ENCODE measurements at places on chromosomes 6 and 20.
A peak's percentile ranks its signal among the peaks of the same experiment; 100 is the strongest.

DNA sequence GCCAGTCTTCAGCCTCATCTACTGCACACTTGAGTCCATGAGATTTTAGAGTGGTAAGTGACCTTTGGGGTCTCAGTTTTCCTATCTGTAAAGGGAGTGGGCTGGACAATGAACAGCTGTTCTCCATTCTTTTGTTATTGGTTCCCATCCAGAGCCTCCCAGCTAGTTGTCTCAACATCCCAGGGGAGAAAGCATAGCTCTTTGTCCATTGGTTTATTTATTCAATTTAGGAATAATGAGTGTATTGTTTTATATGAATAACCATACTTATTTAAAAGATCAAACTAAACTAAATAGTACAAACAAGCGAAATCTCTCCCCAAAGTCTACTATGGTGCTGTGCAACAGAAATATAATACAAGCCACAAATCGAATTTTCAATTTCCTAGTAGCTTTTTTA lies 13.7 kb downstream of the PIGT start:
- DNase-seq = no peak

DNA sequence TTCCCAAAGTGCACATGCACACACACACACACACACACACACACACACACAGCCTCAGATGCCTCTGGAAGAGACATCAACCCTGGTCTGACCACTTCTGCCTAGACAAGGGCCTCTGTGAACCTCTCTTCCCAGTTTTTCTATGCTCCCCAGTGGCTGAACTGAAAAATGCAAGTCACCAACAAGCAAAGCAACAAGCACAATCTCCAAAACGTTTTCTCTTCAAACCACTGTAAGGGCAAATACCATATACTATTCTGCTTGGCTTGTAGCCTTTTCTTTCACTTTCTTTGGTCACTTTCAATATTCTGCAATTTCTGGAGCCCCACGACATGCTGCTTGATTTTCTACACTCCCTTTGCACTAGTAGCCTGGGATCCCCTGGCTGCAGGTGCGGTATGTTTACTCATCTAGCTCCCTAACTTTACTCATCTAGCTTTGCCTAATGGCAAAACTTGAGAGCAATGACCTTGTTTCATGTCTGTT lies 121.4 kb upstream of the DST start:
- DNase-seq = no peak

- no peak for DNase-seq
These were observed 65.3 kb downstream of the PSMB1 start for GRCh38 chr6:170487707-170488329.

DNA sequence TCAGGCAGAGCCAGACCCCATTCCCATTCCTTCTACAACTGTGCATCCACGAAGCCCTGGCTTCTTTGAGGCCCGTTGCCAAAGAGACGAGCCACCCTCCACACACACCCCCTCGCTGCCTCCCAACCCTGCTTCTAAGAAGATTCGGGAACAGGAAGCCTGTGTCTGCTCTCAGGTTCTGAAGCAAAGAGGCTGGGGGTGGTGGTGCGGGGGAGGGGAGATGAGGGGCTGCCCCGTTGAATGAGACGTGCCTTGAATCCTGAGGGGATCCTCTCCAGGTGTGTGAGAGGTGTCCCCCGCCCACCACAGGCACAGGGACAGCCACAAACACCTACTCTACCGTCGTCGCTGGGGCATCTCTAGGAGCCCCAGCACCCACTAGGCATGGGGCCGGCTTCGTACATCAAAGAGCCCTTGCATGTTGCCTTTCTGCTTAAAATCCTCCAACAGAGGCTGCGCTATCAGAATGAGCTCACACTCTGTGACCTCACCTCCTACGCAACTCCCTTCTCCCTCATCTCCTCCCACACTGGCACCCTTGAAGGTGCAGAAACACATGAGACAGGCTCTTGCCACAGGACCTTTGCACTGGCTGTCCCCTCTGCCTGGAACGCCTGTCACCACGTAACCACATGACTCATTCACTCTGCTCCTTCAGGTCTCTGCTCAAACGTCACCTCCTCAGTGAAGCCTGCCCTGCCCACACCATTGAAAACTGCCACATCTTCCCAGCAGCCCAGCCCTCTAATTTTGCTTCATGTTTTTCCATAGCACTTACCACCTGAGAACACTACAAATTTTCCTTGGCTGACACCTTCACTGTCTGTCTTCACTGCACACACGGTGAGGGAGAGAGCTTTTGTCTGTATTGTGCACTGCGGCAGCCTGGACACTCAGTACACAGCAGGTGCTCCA lies 58.5 kb downstream of the PREX1 start:
- DNase-seq = peak; percentile 34

DNA sequence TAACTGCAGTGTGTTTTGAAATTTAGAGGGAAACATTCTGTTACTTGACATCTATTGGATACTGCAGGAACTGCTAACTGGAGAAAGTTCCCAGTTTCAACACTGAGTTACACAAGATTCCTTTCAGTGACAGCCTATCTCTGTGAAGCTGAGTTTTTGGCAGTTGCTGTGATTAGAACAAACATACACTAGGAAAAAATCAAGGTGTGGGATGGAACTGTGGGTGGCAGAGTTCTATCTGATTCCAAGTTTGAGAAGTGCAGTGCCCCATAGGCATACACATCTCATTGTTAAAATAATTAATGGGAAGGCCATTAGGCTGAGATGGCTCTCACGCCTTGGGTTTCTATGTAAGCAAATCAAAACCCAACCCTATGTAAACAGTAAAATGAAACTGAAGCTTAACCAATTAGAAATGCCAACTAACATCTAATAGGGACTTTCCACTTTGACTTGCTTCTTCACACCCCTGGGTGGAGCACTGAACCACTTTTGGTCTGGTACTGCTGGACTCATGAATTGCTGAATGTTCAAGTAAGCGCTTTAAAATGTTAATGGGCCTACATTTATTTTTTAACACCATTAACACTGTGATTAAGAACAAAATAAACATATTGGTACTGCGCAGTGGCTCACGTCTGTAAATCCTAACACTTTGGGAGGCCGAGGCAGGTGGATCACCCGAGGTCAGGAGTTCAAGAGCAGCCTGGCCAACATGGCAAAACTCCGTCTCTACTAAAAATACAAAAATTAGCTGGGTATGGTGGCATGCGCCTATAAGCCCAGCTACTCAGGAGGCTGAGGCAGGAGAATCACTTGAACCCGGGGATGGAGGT lies 55.2 kb upstream of the TBC1D7 start:
- DNase-seq = peak; percentile 40

- DNase-seq = no peak
These were observed 27.8 kb downstream of the TNXB start for GRCh38 chr6:32081168-32081990.

GRCh38 chr6:43698584-43699349 lies 11.2 kb upstream of the MRPS18A start:
- no peak for DNase-seq

DNA sequence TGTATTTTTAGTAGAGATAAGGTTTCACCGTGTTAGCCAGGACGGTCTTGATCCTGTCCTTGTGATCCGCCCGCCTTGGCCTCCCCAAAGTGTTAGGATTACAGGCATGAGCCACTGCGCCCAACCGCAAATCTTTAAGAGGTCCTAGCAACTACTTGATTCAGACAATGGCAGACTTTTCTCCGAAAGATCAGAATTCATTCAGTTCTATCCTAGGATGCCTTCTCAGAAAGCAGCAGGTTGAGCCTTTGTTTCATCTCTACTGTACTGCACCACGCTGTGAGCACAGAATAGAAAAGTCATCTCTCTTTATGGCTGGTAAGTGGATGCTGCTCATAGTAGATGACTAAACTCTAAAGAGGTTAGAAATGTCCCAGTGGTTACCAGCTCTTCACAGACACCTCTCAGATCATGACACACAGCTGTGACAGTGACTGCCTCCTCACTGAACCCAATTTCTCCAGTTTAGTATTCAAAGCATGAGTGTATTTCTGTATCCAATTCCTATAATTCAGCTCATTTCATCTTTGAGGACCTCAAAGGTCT lies 6.0 kb upstream of the HSF2 start:
- no peak for DNase-seq

DNA sequence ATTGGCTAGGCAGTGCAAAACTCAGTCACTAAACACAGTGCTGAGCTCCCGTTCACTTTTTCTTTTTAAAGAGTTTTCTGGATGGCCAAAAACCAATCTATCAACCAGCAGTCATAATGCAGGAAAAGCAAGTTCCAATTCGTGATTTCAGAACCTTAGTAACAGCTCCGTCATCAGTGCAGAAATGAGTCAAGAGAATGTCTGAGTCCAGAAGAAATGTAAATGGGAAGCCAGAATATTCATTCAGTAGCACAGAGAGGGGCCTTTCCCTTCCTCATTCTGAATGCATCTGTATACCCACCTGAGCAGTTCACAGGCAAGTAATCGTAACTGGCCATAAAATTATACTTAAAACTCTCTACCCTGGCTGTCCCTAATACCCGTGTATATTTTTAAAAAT lies 20.4 kb downstream of the HUS1B start:
- no peak for DNase-seq

DNA sequence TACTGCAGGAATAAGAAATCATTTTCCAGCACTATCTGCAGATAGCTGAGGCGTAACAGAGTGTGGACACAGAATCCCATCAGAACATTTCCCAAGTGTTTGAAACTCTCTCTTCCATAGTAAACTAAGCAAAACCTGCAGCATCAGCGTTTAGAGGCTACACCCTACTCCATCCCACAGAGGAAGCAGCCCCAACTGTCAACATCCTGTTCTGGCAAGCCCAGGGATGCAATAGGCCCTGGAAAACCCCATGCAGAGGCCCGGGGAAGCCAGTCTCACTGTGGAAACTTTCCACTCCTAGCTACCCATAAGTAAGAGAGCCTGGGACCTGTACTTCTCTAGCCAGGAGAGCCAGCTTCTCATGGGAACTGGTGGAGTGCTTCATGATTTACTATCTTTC lies 129.4 kb downstream of the LY86 start:
- no peak for DNase-seq

GRCh38 chr6:24686946-24687345 lies 20.1 kb downstream of the ACOT13 start:
- no peak for DNase-seq

DNA sequence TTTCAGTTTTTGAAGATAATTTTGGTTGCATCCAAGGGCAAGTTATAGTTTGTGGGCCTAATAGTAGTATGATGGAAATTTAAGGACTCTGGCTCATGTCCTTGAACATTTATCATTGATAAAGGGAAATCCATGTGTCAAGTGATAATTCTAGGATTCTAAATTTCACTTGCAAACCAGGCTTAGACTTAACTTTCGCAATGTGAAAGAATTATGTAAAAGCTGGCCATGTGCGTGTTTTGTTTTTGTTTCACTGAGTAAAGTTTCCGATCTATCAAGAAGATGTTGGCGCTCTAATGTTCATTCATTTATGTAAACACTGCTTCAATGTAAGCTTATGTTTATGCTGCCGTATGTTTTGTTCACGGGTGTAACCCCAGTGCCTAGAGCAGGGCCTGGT lies 302.0 kb downstream of the SOX4 start:
- no peak for DNase-seq

DNA sequence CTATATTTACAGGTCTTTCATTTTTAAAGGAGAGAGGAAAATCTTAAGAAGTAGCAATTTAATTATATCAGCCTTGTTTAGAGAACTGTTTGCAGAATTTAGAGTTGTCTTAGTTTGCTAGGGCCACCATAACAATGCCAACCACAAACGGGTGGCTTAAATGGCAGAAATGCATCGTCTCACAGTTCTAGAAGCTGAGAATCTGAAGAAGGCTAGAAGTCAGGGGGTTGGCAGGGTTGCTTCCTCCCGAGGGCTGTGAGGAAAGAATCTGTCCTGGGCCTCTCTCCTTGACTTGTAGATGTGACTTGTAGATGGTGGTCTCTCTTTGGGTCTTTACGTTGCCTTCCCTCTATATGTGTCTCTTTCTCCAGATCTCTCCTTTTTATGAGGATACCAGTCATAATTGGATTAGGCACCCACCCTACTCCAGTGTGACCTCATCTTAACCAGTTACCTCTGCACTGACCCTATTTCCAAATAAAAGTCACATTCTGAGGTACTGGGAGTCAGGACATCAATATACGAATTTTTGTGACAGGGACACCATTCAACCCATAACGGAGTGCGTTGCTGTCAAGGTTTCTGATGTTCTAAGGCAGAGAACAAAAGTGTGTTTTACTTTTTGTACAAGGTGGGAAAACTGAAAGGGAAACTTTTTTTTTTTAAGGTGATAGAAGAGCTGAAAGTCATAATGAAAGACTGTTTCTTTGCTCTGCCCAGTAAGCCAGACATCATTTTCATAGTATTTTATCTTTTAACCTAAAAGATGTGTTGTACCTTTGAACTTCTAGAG lies 84.4 kb downstream of the SAMD3 start:
- DNase-seq = no peak
